Stimulated activated CD8-positive, alpha-beta memory T cell treated with anti-CD3 and anti-CD28 coated beads, Interleukin-15, amount 100 ng/mL, for 4 hours (primary cell): ENCODE measurements at places on chromosomes 2 and 18.

DNA sequence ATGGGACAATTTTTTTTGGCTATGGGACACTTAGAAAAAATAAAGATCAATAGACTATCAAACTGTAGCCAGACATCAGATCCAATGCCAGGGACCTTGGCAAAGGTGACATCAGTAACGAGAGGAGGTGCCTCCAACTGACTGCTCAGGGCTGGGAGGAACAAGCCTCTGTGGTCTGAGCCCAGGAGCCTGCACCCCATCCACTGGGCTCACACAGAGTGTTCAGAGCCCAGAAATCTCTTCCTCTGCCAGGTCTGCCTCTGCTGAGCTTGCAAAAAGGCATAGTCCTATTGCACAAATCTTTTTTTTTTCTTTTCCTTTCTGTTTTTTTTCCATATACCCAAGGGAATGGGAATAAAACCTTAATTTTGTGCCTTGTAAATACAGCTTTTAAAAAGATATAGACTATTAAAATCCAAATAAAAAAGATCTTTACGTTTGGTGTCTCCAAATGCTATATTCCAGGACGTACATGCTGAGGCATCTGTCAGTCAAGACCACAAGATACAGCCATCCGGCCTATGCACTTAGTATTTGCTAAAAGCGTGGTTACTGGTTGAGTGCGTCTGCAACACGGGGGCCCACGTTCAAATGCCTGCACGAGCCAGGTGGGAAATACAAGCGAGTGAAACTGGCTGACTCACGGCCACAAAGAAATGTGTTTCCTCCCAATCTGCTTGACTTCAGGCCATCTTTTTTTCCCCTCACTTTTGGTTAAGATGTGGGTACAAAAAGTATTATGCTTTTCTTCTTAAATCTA is 7.8 kb upstream of the ARHGAP25 start:
- DNase-seq, result peak; percentile 83

- DNase-seq, result no peak
These were observed 298.1 kb downstream of the MTX2 start for GRCh38 chr2:176567361-176567760.

- no peak for DNase-seq
These were observed 269.2 kb downstream of the AGAP1 start for GRCh38 chr2:235762832-235763598.

- no peak for DNase-seq
These were observed 18.8 kb upstream of the CD207 start for GRCh38 chr2:70854411-70854810.
